ENCODE measurements at places on chromosomes 12 and 14.

DNA sequence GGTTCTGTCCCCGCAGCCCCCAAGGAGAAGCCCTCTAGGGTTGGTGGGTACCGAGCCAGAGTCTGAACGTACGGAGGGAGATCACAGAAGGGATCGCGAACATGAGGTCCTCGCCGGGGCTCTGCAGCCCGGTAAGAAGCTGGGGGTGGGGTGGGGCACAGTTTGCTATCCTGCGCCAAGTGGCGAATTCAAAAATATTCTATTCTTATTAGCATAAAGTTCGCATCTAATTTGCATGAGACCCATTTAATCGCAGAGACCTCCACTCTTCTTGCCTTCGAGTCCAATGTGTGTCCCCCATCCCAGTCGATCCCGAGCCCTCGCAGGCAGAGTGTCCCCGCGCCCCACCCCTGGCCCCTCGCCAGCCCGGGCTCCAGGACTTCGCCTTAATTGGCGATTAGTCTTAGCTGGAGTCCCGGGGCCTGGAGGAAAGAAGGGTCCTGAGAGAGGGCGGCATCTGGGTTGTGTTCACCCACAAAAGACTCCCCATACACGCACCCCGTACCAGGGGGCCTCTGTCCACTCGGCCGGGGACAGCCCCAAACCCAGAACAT lies 604 bp upstream of the ARHGEF25 start:
- DNase-seq: no peak

DNA sequence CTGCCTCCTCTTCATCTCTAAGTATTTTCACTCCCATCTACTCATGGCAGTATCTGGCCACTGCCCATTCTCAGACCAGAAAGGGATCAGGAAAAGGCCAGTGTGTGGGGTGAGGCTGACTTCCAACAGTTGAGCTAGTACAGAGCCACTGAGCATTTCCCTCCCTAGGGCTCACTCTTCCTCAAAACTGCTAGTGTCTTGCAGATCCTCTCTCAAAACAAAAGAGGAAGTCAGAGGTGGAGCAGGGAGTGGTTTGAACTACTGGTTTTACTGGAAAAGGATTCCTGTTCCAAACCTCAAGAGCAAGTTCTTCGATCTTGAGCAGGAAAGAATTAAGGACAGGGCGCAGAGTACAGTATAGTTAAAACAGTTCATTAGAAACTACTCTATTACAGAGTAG lies 11.7 kb upstream of the RNASE10 start:
- DNase-seq: no peak

- DNase-seq: no peak
Measured at GRCh38 chr14:83255015-83255726, 1721.5 kb upstream of the SEL1L start.

GRCh38 chr12:101670007-101670671 lies 27.3 kb upstream of the CHPT1 start:
- no peak for DNase-seq

GRCh38 chr14:94021416-94022157 lies 4.6 kb upstream of the OTUB2 start:
- DNase-seq: no peak

DNA sequence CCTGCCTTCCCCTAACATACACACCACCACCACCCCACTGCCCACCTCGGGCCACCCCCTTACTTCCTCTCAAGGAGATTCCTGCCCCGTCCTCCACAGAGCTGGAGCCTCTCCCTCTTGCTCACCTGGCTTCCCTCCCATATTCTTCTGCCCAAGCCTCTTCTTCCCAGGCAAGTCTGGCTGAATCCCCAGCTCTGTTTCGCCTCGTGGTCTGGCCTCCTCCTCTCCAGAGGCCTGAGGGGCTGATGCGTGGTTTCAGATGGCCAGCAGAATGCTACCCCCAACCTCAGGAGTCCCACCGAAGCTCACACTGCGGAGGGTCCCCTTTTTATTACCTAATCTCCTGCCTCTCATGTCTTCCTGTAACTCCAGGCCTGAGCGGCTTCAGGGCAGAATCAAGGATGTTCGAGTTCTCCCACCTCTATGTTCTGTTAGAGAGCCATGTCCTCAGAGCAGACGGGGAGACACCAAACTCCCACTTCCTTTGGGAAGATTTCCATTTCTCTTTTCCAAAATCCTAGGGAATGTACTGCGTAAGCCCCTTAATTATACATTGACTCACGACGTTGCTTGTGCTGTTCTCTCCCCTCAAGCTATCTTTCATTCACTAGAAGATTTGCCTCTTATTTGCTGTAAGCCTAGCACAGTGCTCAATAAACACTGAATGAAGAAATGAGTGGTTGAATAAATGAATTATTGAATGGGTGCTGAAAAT lies 33.9 kb upstream of the LTBP2 start:
- no peak for DNase-seq

DNA sequence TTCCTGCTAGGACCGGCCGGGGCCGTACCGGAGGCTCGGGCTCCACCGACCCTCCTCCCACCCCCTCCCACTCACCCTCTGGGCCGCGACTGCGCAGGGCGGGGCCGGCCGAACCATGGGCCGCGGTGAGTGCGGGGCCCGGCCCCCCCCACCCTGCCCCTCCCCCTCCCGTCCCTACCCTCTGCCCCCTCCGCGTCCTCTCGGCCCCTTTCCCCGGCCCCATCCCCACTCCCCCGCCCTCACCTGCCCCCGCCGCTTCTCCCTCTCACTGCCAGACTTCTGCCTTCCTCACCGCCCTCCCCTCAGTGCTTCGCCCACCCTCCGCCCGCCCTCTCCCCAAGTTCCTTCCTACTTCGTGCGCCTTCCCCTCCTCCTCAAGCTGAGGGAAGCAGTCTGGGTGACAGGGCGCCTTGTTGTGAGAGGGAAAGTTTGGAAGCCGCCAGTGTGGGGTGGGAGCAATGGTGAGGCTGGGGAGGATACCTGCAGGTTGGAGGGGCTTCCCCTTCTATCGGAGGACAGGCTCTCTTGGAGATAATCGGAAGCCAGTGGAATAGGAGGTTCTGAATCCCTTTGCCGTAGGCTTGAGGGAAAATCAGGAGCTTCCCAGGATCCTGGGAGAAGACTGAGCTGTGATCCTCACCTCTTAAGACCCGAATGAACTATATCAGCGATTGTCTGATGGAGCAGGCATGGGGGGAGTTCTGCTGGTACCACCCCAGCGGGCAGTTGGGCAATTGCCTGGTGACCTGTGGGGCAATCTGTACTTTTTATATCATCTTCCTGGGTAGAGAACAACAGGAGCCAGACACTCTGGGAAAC lies 472 bp downstream of the MBD6 start:
- DNase-seq: no peak

GRCh38 chr14:99540196-99541032 lies 59.2 kb downstream of the CCNK start:
- no peak for DNase-seq

DNA sequence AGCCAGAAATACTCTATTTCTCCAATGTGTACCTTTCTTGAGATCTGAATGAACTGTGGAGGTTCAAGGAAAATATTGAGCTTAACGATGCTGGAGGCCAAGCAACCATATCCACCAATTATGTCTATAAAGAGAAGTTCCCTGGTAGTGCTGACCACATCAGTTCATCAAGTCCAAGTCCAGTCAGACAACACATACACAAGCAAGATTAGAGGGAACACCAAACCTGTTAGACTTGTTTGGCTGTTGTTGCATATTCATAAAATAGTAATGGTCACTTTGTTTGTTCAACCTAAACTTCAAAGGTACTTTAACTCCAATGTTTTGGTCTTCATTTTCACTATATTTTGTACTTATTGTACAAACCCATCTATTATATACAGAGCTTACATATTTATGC lies 81.6 kb downstream of the LMO3 start:
- no peak for DNase-seq

DNA sequence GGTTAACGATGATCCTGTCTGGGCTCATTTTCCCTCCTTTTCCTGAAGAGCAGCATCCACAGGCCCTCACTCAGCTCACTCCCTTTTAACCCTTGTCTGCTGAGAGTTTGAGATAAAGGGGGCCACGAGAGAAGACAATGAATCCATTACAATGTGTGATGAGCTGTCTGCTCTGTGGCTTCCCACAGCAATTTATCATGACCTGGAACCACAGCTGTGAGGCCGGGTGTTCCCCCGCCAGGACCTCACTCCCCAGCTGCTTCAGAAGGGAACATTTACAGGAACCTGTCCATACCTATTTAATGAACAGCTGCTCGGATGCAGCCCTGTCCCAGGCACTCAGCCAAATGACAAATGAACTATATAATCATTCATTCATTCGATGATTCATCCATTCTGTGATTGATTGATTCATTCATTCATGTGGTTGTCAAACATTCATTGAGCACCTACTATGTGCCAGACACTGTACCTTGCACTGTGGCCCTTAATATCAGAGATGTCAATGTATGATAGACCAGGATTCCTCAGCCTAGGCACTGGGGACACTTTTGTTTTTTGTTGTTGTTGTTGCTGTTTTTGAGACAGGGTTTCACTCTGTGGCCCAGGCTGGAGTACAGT lies 18.5 kb upstream of the P2RX7 start:
- no peak for DNase-seq

- no peak for DNase-seq
Measured at GRCh38 chr12:89856431-89856830, 147.8 kb upstream of the ATP2B1 start.

DNA sequence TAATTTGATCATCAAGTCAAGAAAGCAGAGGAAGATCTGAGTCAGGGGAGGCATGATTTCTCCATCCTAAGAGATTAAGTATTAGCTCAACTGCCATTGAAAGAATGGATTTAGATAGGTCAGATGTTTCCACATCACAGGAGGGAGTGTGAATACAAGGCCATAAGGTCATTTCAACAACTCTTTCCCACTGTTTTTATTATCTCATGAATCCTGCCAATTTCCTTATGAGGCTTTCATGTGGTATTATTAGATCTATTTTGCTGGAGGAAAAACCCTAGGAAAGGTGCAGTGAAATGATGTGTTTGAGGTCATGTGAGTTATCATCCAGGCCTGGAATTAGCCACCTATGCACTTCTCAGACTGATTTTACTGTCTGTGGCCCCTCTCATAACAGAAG lies 269.0 kb downstream of the NOVA1 start:
- no peak for DNase-seq

- no peak for DNase-seq
Measured at GRCh38 chr14:74886001-74886400, 4.3 kb downstream of the DLST start.

DNA sequence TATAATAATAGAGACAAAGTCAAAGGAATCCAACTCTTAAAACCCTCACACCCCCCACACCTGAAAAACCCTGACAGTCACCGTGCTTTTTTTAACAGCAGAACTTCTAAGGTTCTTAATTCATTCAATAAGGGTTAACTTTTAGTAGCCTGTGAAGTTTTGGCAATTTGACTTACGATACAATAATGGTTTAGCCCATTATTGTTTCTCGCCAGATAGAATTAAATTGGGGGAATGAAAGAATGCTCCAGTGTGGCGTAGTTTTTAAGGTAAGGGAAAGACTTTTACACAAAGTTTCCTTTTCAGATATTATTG lies 604 bp upstream of the MAGOHB start:
- no peak for DNase-seq

- no peak for DNase-seq
Measured at GRCh38 chr12:23895792-23896218, 53.7 kb downstream of the SOX5 start.

DNA sequence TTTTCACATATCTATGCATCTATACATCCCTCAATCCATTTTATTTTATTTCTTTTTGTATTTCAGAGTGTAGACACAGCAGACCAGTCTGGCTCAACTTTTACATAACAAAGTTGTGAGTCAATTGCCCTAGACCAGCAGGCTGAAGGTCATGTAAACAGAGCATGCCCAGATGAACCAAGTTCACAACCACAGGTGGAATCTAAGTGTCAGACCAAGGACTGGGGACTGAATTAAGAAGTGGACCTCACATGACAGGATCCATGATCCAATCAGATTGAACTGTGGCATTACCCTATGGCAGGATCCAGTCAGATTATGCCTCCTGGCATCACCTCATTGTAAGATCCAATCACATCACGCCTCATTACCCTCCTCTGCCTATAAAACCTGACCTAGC lies 455.8 kb downstream of the SOX5 start:
- DNase-seq: no peak

DNA sequence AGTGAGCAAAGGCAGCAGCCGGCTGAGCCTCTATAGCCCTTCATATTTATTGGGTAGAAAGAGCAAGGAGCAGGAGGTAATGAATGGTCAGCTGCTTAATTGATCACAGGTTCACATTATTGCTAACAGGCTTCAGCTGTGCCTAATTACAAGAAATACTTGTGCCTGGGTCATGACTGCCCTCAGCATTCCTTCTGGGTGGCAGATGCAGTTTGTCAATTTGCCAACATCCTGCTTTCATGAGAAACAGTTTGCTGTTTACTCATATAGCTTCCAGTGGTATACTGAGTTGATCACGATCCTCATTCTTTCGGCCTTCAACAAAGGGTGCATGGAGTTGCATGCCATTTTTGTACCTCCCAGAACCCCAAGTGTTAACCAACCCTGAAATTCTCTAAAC lies 81.0 kb upstream of the PLEKHG7 start:
- DNase-seq: no peak

Measured in type B pancreatic cell (in vitro differentiated cells).